Fibroblast of skin of right biceps (primary cell): ENCODE measurements at places on chromosomes 3 and 15.

DNA sequence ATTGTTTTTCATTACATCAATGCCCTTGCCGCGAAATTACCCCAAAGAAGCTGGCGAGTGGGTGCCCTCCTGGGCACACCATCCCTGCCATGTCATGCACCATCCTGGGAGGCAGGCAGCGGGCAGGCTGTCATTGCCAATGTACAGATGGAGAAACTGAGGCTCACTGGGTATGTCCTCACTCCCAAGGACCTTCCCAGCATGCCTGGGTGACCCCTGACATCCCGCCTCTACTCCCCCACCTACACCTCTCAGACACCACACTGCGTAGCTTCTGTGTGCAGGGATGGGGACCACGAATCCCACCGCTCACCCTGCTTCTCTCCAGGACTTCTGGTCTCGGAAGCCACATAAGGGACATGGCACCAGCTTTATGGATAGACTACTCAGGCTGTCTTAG is 41.0 kb upstream of the SLC41A3 start:
- no peak for DNase-seq

GRCh38 chr15:42140383-42141070 is 15.9 kb downstream of the PLA2G4F start:
- DNase-seq: no peak

GRCh38 chr15:72315706-72316370 is 4.1 kb downstream of the CELF6 start:
- DNase-seq: no peak

DNA sequence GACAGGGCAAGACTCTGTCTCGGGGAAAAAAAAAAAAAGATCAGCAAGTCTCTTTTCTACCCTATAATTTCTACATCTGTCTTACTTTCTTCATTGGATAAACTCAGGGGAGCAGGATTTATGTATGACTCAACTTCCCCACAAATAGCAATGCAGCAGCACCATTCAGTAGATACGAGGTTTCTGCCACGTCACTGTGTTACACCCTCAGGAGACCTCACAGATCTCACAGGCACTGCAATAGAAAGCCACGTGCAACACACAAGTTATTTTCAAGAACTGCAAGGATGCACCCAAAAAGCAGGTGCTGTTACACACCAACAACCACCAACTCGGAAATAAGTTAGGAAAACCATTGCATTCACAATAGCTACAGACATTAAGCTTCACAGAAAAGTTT is 30.2 kb downstream of the TSPAN3 start:
- DNase-seq: peak; percentile 58

GRCh38 chr3:152159328-152159727 is 109.4 kb upstream of the MBNL1 start:
- DNase-seq: peak; percentile 91

- DNase-seq: peak; percentile 63
Measured at GRCh38 chr3:102715030-102715697, 280.3 kb downstream of the ZPLD1 start.

DNA sequence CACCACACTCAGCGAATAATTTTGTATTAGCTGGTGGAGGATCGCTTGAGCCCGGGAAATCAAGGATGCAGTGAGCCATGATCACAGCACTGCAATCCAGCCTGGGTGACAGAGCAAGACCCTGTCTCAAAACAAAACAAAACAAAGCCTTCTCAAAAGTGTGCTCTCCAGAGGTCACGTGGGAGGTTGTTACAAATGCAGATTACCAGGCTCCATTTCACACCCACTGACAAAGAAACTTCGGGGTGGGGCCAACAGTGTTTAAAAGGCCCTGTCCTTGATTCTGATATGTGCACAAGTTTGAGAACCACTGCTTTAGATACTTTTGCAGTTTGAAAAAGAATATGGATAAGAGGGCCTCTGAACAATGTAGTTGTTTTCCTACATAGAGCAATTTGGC is 80.5 kb downstream of the UBE2E2 start:
- no peak for DNase-seq

- no peak for DNase-seq
Measured at GRCh38 chr3:10195366-10196089, 30.8 kb downstream of the IRAK2 start.

- DNase-seq: no peak
Measured at GRCh38 chr3:57160076-57160764, 4.9 kb downstream of the IL17RD start.

GRCh38 chr3:46576879-46577278 is 10.8 kb upstream of the LRRC2 start:
- no peak for DNase-seq

DNA sequence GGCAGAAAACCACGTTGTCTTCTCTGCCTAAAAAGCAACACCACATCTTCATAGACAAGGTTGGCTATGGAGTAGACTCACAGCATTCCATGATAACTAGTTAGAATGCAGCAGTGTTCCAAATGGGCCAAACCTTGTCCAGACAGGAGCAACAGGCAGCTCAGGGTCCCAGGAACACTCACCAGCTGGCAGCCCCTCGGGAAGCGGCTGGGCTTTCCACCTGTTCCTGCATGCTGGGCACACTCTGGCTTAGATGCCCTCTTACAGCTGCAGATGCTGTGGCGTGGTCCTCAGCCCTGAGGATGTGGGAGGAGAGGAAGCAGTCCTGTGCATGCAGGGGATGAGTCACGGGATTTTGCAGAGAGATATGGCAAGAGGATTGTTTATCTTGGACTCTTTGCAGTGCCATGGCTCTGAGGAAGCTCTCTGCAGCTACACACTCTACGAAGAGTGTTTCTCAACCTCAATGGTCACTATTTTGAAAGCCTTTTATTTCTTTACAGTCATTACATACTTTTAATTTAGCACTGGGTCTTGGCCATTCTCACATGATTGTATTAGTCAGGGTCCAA is 11.3 kb downstream of the NRROS start:
- DNase-seq: peak; percentile 93

DNA sequence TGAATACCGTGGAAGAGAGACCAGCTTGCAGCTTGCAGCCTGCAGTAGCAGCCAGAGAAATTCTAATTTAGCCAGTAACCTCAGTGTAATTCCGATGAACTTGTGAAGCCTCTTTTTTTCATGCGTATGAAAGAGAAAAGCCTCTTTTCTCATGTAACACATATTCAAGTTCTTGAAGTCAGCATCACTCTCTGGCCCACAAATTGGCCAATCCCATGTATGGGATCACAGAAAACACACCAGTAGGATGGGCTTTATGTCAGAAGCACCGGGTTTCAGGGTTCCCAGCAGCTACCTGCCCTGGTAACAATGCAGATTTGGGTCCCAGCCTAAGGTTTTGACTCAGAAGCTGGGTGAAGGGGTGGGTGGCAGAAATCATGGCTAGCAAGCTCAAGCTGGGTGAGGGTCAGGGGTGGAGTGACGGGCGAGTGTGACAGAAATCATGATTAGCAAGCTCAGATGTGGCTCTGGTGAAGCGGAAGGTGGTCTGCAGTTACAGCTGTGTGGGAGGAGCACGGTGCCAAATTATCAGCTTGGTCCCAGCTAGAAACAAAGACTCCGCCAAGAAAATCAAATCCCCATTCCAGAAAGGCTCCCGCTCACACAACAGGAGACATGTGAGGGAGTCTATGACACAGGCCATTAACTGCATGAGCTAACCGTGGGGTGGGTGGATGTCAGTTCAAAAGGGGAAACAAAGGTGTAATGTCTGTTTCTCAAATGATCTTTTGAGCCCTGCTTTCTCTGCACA is 86.6 kb downstream of the SNRK start:
- DNase-seq: no peak

GRCh38 chr3:373193-373779 is 176.7 kb downstream of the CHL1 start:
- DNase-seq: no peak

DNA sequence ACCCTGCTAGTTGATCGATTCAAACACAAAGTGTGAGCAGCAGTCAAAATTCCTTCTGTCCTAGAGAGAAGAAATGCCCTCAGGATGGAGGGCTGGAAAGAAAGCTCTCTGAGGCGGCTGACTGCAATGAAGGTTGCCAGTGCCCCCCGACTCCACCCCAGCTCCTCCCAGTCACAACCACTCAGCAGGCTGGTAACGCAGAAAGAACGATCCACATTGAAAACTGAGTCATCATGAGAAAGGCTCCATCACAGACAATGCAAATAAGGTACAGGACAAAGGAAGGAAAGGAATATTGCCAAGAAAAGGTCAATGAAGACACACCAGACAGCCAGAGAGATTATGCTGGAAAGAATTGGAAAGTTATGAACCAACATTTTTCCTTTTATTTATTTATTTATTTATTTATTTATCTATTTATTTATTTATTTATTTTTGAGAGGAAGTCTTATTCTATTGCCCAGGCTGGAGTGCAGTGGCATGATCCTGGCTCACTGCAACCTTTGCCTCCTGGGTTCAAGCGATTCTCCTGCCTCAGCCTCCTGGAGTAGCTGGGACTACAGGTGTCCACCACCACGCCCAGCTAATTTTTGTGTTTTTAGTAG is 17.4 kb upstream of the VGLL4 start:
- no peak for DNase-seq

- DNase-seq: peak; percentile 42
Measured at GRCh38 chr3:143120716-143121240, 1.2 kb downstream of the CHST2 start.

DNA sequence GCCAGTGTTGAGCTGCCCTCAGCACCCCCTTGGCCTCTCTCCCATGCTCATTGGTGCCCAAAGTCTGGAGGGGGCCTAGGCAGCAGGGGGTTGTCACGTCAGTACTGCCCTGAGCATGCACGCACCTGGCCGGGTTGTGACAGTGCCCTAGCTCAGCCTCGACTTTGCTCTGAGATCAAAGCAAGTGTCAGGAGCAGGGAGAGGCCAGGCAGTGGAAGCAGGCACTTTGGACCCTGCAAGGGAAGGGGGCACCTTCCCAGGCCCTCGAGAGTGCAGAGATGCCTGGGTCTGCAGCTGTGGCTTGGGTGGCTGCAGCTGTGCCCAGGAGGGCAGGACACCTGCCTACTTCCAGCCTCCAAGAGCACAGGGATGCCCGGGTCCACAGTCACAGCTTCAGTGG is 561.3 kb downstream of the NLGN1 start:
- no peak for DNase-seq

- DNase-seq: peak; percentile 43
Measured at GRCh38 chr3:150107429-150108175, 136.9 kb upstream of the PFN2 start.

DNA sequence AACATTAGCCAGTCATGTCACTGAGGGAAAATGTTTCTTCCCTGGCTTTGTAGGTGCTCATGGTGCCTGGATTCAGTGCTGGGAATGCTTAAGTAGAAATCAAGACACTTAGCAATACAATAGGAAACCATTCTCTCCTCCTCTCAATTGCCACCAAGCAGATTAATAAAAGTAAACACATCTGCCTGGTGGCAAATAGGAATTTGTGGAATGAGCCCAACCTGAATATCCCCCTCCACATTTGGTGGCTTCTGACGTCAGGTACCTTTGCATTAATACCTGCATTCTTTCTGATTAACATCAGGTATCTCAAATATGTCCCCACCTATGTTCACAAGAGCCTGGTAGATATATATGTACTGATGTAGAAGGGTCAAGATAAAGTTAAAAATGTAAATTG is 42.7 kb downstream of the PPP2R3A start:
- no peak for DNase-seq

- DNase-seq: no peak
Measured at GRCh38 chr3:98697225-98697624, 65.9 kb upstream of the ST3GAL6 start.

GRCh38 chr15:96487245-96487644 is 156.7 kb downstream of the NR2F2 start:
- DNase-seq: no peak

GRCh38 chr3:139302084-139302800 is 41.6 kb upstream of the MRPS22 start:
- DNase-seq: peak; percentile 99

- DNase-seq: no peak
Measured at GRCh38 chr3:13294442-13295351, 125.4 kb downstream of the NUP210 start.

DNA sequence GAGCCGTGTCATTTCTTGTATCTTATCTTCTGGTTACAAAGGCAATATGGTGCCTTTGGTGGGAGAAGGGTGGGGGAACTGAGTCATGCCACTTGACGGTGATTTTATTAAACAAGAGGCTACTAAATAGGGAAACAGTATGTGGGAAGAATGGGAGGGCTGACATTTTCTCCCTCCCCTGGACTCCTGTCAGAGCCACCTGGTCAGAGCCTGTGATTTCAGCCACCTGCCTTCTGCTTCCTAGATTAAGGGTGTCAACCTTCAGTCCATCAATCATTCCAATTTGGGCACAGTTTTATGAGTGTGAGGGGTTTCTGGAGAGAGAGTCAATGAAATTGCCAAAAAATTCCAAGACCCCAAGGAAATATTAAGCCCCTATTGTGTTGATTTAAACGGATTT is 87.4 kb downstream of the CHDH start:
- no peak for DNase-seq

DNA sequence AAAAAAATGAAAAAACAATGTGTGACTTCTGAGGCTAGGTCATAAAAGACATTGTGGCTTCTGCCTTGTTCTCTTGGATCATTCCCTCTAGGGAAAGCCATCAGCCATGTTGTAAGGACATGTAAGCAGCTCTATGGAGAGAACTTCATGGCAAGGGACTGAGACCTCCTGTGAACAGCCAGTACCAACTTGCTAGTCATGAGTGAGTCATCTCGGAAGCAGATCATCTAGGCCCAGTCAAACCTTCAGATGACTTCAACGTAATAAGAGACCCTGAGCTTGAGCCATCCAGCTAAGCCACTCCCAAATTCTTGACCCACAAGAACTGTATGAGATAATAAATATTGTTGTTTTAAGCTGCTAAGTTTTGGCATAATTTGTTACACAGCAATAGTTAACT is 4.9 kb downstream of the MON1A start:
- peak; percentile 73 for DNase-seq

GRCh38 chr3:101665357-101665756 is 11.6 kb downstream of the ZBTB11 start:
- no peak for DNase-seq

GRCh38 chr3:24614359-24614758 is 119.7 kb upstream of the THRB start:
- peak; percentile 21 for DNase-seq

GRCh38 chr3:5972586-5972985 is 785.1 kb downstream of the EDEM1 start:
- peak; percentile 11 for DNase-seq

DNA sequence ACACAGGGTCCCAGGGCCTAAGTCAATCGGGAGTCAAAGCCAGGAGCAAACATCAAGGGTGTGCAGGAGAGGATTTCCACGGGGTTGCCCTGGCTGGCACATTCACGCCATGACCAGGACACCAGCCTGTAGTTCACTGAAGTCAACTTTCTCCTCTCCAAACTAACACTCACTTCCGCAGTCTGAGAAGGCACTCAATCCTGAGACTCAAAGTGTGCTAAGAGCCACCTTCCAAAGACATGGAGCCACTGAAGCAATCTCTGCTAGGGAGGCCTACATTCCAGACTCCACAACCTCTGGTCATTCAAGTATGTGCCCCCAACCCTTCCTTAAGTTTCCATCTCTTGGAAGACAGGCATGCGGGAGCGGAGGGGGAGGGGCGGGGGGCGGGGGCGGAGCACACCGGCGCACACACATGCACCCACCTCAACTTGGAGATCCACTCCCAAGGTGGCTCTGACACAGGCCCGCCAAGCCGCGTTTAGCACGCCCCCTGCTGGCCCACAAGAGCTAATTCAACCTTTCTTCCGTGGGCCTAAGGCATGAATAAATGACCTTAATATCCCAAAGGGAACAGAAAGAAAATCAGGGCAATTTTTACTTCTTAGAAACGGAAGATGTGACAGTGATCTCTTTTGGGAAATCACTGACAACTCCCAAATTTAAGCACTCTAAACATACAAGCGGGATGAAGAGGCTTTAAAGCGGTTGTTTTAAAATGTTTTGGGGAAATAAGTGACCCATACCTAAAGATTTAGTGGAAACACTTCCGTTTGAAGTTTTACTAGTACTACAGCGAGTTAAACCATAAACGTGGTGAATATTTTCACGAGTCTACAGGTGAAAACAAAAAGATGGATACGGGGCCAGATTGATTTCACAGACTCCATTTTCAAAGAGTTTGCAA is 162.5 kb upstream of the CHRNA7 start:
- DNase-seq: peak; percentile 43
